ENCODE measurements at places on chromosomes 7 and 10.

DNA sequence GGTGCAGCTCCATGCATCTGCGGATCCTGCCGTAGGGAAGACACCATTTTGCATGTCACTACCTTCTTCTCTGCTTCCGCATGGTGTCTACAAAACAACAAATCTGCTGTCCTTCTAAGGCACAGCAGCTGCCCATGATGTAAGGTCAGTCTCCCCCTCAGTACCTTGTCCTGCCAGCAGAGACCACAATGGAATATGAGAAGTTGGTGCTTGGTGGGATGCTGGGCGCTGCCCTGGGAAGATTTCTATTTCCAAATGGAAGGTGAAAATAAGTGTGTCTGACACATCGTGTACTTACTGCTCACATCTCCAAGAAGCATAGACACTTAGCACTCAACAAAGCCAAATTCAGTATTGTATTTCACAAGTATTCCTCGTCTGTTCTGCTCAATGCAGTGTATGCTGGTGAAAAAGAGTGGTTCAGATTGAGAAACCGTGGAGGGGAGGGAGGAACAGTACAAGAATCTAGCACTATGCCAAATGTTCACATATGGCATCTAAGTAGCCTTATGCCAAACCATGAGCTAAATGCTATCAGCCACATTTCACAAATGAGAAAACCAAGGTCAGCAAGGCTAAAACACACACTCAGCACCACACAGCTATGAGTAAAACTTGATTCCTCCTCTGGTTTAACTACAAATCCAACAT, 95.0 kb downstream of the GRB10 start:
- no peak for DNase-seq

GRCh38 chr7:121475806-121476205, 79.7 kb upstream of the FAM3C start:
- no peak for DNase-seq

GRCh38 chr10:86580521-86580891, 58.9 kb upstream of the WAPL start:
- peak; percentile 20 for DNase-seq

DNA sequence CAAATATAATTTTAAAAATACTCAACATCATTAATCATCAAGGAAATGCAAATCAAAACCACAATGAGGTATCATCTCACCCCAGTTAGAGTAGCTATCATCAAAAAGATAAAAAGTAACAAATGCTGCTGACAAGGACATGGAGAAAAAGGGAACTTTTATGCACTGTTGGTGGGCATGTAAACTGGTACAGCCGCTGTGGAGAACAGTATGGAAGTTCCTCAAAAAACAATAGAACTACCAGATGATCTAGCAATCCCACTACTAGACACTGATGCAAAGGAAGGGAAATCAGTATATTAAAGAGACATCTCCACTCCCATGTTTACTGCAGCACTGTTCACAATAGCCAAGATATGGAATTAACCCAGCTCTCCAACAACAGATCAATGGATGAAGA, 384.5 kb downstream of the PLXDC2 start:
- DNase-seq, result no peak

DNA sequence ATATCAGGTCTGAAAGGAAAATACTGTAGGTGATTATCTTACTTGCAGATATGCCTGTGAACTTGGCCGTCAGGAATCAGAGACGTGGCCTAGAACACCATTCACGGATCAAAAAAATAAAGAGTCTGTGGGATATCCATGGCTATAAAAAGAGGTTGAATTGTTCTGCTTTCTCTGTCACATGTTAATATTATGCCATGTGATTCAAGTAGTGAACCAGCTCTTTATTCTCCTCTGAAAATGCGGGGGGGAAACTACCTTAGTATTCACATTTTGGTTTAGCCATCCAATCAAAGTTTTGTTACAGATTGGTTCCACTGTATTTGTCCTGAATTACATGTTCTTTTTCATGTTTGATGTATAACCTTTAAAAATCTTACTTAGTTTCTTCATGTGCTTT, 120.5 kb downstream of the CCNY start:
- no peak for DNase-seq

DNA sequence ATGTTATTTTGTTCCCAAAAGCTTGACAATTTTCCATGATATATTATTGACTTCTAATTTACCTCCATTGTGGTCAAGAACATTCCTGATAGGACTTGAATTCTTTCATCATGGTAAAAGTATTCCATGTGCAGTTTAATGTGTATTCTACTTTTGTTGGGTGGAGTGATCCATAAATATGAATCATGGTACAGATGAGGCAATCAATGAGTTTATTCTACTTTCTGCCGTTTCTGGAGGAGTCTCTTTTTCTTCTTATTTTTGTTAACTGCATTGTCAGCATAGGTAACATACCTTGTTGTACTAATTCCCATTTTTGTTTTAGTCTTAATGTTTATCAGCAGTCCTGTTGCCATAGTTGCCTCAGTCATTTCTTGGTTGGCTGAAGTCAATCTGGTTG, 69.6 kb downstream of the SHOC2 start:
- DNase-seq, result no peak

DNA sequence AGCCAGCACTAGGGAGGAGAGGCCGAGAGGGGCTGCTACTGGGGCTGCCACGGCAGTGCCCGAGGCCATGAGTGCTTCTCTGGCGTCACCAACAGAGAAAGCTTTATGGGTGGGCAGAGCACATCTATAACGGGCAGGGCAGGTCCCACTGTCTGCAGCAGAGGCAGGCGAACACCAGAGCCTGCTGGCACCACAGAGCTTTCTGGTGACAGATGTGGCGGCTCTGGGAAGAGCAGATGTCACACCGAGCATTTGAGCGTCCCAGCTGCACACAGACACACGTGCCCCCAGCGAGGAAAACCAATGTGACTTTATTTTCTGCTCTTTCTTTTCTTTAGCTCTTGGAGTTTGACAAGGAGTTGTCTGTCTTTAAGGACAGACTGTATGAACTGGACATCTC, 20.5 kb downstream of the NKX6-2 start:
- peak; percentile 16 for DNase-seq

- DNase-seq, result no peak
Observed at GRCh38 chr10:97898429-97898828, 48.8 kb downstream of the GOLGA7B start.

GRCh38 chr10:103125323-103126267, 67.5 kb downstream of the NT5C2 start:
- no peak for DNase-seq

GRCh38 chr10:23927576-23928325, 281.2 kb upstream of the KIAA1217 start:
- DNase-seq, result no peak

- DNase-seq, result no peak
Observed at GRCh38 chr10:101940916-101941315, 97.3 kb upstream of the KCNIP2 start.

DNA sequence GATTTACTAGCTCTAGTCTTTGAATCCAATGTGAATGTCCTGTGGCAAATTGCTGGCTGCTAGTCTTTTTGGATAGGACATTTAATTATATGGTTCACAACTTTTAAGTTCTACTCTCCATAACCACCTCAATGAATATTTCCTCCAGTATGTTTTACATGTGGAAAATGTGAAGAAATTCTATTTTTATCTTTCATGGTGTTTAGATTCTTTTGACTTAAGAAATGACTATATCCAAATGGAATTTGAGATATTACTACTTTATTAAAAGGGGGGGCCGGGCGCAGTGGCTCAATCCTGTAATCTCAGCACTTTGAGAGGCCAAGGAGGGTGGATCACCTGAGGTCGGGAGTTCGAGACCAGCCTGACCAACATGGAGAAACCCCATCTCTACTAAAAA, 202.0 kb downstream of the ARL4A start:
- DNase-seq, result no peak

GRCh38 chr10:69087590-69088470, at the start of gene SRGN:
Gene SRGN (plus strand): TSS chr10:69088103. CDS start chr10:69088158, 55 bp downstream.
- DNase-seq, result no peak

- DNase-seq, result no peak
Observed at GRCh38 chr10:34760606-34761005, 54.5 kb downstream of the PARD3 start.

- no peak for DNase-seq
Observed at GRCh38 chr10:94232711-94233383, 129.9 kb downstream of the NOC3L start.

GRCh38 chr10:107577221-107577620, 412.7 kb upstream of the SORCS1 start:
- peak; percentile 35 for DNase-seq

DNA sequence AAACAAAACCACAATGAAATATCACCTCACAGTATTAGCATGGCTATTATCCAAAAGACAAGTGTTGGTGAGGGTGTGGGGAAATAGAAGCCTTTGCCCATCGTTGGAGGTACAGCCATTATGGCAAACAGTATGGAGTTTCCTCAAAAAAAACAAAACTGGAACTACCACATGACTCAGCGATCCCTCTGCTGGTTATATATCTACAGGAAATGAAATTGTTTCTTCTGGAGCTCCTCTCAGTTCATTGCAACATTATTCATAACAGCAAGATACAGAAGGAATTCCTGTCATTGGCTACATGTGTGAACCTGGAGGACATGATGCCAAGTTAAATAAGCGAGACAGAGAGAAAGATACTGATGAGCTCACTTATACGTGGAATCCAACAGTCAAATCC, 2.4 kb upstream of the UBE3C start:
- DNase-seq, result no peak

DNA sequence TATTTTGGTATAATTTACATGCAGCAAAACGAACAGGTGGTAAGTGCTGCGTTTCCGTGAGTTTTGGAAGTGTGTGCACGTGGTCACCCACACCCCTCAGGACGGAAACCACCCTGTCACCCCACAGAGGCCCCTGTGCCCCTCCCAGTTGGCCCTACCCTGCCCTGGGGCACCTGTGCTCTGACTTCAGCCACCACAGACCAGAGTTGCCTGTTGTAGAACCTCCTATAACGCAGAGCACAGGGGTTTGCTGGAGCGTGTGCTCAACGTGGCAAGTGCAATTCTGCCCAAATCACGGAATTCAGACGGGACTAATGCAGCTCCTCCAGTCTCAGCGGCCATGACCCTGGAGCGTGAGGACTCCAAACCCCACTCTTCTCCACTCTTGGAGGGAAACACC, 9.6 kb upstream of the CFAP46 start:
- DNase-seq, result no peak

GRCh38 chr10:48216744-48217143, 57.8 kb downstream of the FRMPD2 start:
- no peak for DNase-seq

DNA sequence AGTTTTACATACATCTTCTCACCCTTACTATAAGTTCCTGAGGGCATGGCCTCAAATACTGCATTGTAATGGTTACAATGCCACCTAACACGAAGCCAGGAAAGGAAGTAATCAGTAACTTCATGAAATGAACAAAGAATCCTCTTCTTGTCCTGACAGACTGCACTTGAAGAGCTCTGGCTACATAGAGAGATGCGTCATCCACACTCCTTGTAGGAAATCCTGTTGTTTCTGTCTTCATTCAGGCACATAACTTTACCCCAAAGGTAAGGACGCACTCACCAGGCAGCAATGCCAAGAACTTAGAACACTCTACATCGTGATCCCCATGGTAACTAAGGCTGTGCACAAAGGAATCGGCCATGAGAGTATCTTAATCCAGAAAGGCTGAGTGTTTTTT, 80.3 kb upstream of the ARID5B start:
- no peak for DNase-seq

GRCh38 chr10:77620731-77621130, 16.9 kb downstream of the KCNMA1 start:
- no peak for DNase-seq

- DNase-seq, result no peak
Observed at GRCh38 chr10:104806801-104807200, 165.7 kb downstream of the SORCS3 start.

DNA sequence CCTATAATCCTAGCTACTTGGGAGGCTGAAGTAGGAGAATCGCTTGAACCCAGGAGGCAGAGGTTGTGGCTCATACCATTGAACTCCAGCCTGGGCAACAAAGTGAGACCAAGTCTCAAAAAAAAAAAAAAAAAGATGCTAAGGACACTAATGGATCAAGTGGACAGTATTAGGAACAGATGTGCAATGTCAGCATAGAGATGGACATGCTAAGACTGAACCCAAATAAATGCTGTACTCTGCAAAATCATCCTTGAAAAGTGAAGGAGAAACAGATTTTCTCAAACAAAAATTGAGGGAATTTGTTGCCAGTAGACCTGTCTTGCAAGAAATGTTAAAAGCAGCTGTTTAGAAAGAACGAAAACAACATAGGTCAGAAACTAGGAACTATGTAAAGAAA, 194.5 kb downstream of the USP6NL start:
- DNase-seq, result no peak

DNA sequence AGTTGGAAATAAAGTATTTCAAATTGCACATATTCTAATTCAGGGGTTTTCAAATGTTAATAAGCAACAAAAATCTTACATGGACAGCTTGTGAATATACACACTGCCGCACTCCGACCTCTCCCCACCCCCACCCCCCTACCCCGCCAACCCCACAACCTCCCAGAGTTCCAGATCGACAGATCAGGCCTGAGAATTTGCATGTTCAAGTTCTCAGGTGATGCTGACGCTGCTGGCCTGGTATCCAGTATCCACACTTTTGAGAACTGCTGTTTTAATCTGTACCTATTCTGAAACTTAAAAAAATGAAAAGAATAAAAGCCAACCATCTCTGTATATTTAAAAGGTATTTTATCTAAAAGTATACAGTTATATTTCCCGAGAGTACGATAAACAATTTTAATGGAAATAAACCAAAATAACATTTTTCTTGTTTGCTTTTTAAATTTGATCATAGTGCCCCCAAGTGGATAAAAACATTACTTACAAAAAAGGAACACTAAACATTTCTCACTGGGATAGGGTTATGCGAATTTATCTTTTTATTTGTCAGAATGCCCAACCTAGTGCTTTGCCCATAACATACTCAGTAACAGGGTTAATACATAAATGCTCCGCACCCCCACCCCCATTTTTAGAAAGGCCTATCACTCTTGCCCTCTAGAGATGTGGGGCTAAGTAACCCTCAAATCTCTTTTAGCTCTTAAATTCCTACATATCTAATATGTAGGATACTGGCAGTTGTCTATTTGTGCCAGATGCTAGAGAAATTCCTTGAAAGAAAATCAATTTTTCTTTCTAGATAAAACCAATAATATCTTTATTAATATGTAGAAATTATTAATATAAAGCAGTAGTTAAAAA, 166.3 kb downstream of the RNF133 start:
- DNase-seq, result no peak
